ENCODE measurements at places on chromosomes 6 and 20.

DNA sequence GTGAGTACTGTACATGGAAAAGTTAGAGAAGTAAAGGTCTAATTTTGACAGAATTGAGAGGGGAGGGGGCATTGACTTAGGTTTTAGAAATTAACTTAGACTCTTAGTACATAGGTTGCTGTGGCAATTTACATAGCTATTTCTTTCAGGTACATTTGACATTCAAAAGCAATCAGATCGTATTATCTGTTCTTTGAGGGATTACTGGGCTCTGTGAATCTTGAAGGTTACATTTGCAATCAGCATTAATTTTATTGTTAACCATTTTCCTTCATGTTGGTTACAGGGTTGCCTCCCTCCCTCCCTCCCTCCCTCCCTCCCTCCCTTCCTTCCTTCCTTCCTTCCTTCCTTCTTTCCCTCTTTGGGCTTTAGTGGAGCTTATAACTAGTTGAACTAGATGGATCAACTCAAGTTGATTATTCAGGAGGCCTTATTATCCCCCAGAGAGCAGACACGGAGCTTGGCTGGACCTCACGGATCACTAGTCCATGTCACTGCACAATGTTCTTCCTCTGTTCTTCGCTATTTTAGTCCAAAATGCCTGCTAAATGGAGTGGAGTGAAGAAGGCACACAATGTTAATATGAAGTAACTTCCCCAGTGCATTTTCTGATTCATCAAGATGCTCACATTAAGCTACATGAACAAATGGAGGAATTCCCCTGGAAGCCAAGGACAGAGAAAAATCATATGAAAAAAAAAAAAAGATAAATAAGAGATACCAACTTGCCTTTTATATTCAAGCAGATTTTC lies 87.8 kb downstream of the PLCB4 start:
- no peak for DNase-seq

DNA sequence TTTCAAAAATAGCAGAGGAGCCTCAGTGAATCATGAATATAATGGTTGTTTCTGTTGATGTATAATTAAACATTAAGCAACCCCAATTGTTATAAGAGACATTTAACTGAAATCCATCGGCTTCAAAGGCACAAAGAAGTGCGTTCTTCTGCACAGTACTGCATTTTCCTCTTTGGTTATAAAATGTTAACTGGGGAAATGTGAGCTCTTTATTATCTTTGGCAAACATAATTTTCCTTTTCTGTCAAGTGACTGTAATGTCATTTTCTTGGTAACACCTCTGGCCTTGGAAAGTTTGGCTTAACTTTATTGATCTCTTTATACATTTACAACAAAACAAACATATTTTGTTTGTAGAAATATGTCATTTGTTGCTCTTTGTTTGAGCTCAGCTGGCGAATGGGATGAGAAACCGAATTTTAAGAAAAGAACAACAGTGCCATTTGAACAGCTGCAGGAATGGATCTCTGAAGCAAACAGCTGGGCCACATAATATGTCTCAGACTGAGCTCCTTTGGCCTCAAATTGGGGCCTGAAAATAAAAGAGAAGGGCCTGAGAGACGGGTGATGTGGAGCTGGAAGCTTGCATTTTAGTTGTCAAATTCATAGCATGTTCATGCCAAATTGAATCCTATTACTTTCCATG lies 427.0 kb upstream of the SPTLC3 start:
- no peak for DNase-seq

GRCh38 chr20:29443819-29444218 lies 1813.6 kb upstream of the DEFB115 start:
- no peak for DNase-seq

DNA sequence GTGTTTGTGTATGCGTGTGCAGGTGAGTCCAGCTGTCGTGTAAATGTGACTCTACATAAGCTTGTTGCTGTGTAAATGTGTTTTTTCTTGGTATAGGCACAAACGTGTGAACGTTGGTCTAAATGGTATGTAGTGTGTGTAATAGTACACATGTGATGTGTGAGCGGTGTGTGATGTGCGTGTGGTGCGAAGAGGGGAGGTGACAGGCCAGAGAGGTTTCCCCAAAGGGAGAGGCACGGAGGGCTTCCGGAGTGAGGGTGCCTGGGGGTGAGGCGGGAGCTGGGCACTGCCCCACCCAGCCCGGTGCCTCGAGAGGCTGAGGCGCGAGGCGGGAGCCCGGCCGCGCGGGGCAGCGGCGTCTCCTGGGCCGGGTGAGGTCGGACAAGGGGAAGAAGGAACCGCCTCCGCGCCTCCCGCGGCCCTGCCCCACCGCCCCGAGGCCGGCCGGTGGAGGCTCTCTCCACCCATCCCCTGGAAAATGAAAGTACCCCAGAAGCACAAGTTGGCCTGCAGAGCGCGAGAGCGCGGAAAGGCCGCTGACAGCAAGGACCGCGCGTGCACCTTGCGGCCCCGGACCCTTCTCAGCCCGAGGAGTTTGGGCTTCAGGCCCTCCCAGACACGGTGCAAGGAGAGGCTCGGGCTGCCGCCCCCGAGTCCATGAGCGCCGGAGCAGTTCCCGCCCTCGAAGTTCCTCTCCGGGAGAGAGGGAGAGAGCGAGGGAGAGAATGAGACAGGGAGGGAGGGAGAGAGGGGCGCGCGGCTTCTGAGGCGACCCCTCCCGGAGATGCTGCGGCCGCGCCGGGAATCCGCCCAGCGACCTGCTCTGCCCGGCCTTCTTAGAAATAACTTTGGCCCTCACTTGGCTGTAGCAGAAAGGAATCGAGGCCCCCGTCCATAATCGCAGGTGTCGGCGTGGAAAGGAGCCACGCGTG lies 43.2 kb upstream of the OSTM1 start:
- no peak for DNase-seq

DNA sequence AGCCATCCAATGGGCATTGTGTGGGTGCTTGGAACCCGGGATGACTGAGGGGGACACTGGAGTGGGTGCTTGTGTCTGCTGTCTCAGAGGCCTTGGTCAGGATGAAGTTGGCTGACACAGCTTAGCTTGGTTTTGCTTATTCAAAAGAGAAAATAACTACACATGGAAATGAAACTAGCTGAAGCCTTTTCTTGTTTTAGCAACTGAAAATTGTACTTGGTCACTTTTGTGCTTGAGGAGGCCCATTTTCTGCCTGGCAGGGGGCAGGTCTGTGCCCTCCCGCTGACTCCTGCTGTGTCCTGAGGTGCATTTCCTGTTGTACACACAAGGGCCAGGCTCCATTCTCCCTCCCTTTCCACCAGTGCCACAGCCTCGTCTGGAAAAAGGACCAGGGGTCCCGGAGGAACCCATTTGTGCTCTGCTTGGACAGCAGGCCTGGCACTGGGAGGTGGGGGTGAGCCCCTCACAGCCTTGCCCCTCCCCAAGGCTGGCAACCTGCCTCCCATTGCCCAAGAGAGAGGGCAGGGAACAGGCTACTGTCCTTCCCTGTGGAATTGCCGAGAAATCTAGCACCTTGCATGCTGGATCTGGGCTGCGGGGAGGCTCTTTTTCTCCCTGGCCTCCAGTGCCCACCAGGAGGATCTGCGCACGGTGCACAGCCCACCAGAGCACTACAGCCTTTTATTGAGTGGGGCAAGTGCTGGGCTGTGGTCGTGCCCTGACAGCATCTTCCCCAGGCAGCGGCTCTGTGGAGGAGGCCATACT lies 49.4 kb downstream of the PYGB start:
- no peak for DNase-seq

DNA sequence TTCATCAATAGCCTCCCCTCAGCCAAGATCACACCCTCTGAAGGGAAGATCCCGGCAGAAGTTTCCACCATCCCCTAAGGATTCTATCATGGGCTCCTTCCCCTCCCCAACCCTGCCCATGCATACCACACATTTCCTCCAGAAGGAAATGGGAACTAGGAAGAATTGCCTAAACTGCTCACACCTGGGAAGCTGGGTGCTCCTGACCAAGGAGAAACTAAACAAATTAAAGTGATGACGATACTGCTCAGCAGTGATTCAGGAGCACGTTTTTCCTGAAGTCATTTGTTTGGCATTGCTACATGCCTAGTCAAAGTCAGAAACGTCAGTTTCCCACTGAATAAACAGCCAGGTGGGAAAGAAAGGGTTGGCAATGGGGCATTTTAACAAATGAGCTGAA lies 136.1 kb upstream of the CDYL start:
- peak; percentile 60 for DNase-seq

DNA sequence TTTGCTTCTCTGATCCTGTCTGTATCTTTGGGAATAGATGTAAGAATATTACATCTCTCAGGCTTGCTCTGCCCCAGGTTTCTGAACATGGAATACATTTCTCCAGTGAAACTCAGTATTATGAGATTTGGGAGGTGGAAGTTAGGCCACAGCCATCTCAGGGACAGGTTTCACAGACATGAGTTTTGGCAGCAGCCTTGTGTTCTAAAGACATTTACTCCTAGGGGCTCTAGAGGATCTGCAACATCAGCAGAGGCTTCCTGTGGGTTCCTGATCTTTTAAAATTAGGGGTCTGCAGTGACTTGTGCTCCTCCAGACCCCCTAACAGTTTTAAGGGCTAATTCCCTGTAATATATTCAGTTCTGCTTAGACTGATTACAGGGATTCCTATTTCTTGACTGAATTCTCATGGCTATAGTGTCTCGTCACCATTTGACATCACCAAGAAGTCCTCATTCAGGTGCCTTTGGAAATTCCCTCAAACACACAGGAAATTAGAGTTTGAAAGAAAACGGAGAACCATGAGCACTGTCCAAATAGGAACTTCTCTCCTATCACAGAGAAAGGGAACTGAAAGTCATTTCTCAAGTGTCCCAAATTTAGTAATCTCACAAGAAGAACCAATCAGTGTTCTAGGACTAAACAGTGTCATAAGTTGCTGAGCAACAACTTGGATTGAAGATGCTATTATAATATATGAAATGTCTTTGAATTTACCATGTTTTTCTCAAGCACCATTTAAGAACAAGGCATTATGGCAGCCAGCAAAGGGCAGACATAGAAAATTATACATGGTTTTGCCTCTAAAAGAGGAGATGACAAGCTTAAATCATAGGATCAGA lies 2.5 kb upstream of the HLA-DRA start:
- DNase-seq, result no peak

DNA sequence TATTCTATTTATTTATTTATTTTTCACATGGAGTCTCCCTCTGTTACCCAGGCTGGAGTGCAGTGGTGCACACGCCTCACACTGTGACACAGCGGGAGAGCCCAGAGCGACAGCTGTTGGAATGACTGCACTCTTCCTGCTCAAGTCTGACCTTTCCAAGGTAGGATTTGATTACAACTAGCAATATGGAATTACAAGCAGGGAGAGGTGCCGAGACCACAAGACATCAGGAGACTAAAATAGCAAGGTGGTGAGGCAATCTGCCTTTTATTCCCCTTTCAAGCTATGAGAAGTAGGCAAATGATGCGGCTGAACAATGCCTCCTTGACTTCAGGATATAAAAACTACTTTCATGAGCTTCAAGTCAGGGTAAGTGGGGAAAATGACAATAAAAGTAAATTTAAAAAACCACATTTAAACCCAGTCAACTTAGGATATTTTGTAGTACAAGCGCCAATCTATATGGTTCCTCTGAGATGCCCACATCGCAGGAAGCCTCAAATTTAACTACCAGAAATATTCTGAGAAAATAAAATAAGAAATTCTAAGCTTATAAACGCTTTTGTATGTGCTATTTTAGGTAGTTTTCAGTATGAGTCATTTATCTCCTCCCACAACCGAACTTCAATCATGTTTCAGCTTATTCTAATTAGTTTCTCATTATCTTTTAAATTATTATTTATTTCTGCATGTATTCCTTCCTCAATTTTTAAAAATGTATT lies 146.9 kb upstream of the SGK1 start:
- no peak for DNase-seq

DNA sequence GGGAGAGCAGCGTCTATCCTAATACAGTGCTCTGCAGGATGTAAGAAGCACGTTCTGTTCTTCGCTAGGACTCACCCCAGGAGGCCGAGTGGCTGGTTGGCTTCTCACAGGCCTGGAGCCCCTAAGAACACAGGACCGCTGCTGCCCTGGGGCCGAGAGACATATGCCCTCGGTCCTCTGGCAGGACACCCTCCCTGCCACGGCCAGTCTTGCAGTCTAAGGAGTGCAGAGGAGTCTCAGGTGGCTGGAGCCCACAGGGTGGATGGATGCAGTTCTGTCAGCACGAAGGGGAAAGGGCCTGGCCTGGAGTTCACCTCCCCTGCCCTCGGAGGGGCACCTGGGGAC lies 96.5 kb downstream of the SMOC2 start:
- DNase-seq, result no peak

DNA sequence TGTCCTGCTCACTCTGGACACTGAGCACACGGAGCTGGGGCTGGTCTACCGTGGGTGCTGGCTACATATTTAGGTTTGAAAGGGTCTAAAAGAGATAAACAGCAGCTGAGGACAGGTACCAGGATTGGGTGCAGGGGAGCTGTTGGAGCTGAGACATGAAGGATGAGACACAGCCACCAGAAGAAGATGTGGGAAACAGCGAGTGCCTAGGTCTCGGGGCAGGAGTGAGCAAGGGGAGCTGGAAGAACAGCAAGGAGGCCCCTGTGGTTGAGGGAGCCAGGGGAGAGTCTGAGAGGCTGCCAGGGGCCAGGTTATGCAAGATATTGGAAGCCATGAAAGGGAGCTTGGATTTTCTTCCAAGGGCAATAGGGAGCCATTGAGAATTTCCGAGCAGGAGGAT lies 434.0 kb upstream of the SULF2 start:
- no peak for DNase-seq

DNA sequence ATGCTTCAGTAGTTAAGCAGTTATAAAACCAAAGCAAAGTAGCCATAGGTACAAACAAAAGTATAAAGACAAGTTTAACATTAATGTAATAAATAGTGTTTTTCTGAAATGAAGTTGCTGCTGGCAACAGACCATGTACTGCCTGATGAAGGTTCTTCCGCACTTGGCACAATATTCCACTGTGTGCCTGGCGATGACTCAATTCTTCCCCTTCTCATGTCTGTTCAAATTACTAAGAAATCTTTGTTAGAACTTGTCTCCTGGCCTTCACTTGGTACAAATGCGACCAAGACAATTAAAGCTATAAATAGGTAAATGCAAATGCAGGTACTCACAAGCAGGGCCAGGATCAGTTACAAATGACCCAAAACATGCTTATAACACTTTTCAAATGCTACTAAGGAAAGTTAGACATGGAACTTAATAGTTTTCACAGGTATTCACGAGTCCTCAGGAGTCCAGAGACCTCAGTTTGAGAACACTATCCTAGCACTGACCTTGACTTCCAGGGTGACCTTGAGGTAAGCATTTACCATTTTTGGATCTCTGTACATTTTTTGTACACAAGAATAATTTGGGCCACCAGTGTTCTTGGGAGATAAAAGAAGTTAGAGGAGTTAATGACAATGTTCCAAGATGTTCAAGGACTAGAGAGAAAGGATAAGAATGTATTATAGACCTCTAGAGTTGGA lies 8.1 kb upstream of the DDR1 start:
- peak; percentile 10 for DNase-seq

GRCh38 chr6:33748841-33749240 lies 2.1 kb upstream of the IP6K3 start:
- no peak for DNase-seq

GRCh38 chr6:169884158-169884557 lies 132.7 kb downstream of the ERMARD start:
- DNase-seq, result no peak

- DNase-seq, result peak; percentile 57
These were observed 137.0 kb upstream of the STMND1 start for GRCh38 chr6:16964553-16965499.
